ENCODE measurements at places on chromosomes 5 and 9.
A peak's percentile ranks its signal among the peaks of the same experiment; 100 is the strongest.

DNA sequence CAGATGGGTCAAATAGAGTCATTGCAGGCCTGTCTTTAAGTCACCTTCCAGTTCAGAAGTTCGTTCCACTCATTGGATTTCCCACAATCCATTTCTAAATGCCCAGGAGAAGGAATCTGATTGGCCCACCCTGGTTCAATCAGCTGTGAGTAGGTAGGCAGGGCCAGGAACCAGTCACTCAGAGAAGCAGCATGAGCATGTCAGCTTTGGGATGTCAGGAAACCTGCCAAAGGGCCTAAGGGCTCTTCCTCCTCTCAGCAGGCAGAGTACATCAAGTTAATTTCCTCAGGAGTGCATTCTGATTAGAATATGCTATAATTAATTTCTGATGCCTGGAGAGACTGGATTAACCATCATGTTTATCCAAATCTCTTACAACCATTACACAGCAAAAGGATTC is 412.9 kb upstream of the CCNH start:
- DNase-seq, result no peak

- DNase-seq, result no peak
Measured at GRCh38 chr9:137416563-137417151, 6.3 kb downstream of the EXD3 start.

DNA sequence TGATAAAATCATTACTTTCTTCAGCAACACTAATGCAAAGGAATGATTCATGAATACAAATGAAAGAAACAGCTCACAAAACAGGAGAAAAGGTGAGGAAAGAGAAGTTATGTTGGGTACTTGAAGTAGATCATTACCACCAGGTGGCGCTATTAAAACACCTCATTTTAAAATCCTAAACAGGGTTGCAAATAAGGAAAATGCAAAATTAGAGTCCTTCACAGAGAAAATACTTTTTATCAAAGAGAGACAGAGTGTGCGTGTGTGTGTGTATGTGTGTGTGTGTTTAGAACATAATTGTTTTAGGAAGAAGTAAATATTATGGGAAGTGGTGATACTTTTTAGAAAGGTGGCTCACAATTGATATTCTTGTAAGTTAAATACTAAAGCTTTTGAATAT is 49.5 kb upstream of the CD180 start:
- peak; percentile 89 for DNase-seq

DNA sequence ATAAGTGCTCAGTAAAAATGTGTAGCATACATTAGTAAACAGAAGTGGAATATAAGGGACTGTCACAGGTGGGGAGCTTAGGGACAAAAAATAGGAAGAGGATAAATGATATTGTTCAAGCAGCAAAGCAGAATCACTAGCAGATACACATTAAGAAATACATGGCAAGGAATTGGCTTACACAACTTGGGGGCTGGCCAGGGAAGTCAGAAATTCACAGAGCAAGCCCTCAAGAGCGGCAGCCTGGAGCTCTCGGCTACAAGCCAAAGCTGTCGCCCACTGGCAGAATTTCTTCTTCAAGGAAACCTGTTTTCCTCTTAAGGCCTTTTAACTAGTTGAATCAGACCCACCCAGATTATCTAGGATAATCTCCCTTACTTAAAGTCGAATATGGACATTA is 73.0 kb upstream of the SMIM23 start:
- no peak for DNase-seq

- DNase-seq, result no peak
Measured at GRCh38 chr9:22056402-22056801, 47.3 kb upstream of the CDKN2B start.

- DNase-seq, result no peak
Measured at GRCh38 chr5:3179220-3179619, 416.4 kb upstream of the IRX1 start.

DNA sequence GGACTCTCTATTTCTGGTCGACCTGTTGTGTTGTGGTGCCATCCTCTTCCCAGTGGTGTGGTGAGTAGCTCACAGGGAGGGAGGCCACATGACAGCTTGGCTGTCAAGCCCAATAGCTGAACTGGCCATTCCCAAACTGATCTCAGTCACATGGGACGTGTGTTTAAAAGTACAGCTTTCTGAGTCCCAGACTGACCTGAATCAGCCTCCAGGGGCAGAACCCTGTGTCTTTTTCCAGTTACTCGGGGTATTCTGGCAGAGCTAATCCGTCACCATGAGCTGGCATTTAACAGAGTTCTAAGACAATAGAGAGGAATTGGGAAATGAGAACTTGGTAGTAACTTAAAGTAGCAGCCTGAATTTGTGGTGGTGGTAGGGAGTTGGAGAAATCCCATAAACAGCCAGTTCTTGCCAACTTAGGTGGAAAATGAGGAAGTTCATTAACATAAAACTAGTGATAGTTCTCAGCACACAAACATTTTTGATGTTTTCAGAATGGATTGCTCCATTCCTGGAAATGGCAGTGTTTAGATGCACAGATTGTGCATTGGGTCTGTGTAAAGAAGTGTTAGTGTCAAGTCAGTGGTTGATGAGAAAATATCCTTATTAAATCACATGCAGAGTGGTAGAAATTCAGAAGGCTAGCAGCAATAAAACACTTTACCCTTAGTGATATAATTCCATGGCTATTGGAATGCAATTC is 50.9 kb downstream of the GPR107 start:
- no peak for DNase-seq

DNA sequence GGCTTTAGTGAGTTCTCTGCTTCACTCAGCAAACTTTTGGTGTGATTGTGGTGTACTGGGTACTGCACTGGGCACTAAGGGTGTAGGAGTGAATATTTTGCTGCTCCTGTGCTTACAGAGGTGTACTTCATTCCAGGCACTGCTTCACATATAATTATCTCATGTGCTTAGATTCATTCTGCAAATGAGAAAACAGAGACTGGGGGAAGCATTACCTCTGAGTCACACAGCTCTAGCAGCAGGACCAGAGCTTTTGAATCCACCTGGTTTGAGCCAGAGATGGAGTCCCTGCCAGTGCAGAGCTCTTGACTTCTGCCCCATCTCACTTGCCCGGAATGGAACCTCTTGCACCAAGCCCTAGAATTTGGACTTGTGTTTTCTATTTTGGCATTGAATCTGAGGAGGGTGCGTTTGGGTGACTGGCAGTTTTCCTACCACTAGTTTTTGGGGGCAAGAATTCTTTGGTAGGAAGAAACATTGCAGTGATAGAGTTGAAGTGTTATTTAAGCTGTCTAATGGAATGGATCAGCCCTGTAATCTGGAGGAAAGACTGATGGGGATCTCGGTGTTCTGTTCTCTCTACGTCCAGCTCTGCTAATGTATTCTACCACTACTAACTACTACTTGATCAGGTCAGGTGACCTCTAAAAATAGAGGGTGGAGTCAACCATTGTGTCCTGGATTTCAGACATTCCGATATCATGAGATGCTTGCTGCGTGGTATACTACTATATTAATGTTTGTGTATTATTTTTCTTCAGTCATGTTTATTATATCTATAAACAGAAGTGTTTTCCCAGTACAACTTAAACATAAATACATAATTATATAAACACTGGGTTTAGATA is 2.5 kb downstream of the ARHGAP26 start:
- DNase-seq, result no peak
